A172 (cell line): ENCODE measurements at places on chromosomes 5 and 9. TPM values are rescaled to one million over a fixed set of nuclear protein-coding genes. Genes with fewer than 3 reads are reported as not detected.

The PRLR gene
- 0.36 TPM in 1 of 2 replicates, not detected in the other for total RNA-seq

The MLANA gene
- total RNA-seq: not detected in 2 replicates

The NUTM2F gene
- total RNA-seq: not detected in 2 replicates

DNA sequence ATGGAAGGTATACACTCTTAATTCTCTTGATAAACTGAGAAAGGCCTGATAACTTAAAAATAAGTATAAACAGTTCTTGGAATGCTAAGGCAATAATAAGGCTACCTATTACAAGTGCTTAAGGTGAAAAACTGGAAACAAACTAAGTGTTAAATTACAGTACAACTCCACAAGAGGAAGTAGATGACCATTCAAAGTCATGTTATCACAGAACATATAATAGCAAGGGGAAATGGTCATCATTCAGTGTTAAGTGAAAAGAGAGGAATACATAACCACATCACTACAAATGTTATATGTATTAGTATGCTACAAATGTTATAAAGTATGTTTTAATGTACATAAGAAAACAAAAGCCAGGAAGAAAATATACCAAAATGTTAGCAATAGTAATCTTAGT, 135.9 kb downstream of the CCDC192 start:
- no peak for DNase-seq

DNA sequence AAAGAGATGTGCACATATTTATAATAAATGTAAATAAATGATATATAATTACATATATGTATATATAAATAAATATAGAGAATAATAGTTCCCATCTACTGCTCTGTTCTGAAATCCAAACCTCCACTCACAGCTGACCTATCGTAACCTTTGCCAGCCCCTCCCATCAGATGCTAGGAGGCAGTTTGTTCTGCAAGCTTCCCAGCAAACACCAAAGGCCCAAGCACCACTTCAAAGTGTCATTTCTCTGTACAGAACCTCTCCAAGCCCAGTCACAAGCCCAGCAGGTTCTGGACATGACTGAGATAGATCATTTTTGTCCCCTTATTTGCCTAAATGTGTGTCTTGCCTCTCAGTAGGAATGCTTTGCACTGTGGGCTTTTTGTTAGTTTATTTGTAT, 62.4 kb downstream of the MFAP3 start:
- no peak for DNase-seq

The PLPP7 gene
- 0.14 and 1.0 TPM in 2 replicates for total RNA-seq

GRCh38 chr9:7298123-7298522, 501.5 kb downstream of the DMAC1 start:
- no peak for DNase-seq

DNA sequence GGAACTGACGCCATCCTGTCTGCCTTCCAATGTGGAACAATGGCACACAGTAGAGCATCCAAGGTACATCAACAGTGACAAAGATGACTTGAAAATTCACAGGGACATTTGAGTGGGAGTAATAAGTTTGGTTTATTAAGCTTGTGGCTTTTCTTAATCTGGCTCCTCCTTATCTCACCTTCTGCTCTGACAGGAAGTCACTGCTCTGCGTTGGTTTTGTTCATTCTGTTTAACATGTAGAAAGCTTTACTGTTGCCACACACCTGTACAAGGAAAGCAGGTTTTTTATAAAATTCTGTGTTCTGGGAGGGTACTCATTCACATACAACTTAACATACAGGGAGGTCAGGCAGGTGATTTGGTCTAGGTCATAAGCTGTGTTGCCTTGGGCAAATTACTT, 1.6 kb upstream of the GZMK start:
- no peak for DNase-seq

The ZNF169 gene
- 2.2 and 3.2 TPM in 2 replicates for total RNA-seq

DNA sequence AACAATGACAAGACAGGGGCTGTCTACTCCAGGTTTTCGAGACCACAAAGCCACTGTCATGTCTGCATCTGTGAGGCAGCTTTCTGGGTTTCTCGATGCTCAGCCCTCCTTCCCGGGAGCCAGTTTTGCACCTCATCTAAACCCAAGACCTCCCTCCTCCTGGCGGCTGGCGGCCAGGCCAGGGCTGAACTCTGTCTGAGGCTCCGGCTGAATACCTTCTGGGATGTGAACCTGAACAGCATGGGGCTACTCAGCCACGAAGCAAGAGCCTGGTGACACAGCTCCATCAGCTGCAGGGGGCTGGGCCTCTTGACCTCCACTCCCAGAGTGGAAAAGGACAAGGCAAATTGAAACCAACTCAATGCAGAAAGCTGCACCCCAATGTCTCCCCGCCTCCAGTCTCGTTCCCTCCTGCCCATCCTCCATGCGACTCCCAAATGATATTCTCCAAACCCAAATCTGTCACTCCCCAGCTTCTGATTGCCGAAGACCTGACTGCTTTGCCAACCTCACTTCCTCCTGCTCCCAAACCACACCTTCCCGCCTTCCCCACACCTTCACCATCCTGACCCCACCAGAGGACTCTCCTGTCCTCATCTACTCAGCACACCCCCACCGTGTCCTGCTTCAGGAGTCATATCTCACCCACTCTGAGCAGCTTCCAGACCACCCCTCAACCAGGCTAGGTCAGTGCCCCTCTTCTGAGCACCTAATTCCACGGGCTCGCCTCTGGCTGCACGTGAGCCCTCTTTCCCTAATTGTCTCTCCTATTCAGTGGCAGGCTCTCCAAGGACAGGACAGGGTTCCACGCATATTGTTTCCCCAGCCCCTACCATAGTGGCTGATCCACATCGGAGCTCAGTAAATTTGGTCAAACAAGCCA, 4.5 kb downstream of the ANKS6 start:
- no peak for DNase-seq

DNA sequence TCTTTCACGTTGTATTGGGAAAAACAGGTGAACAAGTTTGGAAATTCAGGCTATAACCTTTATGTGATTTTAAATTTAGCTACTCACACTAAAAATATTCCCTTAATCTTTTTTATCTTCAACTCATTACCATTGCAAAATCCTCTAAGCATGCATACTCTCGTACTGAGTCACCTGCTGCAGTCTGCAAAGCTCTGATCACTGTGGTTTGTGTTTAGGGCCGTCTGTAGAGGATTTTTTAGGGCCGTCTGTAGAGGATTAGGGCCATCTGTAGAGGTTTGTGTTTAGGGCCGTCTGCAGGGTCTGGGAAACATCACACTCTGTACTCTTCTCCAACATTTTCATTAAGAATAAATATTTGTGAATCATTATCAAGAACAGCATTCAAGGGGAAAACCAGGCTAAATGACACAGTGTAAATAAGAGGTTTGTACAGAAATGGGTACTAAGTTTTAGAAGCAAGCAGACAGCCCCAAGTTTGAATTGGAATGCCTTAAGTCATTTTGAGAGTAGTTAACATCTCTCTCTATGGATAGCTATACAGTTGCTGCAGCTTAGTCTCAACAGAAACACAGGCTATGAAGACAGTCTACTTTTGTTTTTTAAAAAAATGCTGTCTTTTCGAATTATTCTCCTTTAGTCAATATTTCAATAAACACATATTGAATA, 155.0 kb upstream of the TSLP start:
- DNase-seq: peak; percentile 83

DNA sequence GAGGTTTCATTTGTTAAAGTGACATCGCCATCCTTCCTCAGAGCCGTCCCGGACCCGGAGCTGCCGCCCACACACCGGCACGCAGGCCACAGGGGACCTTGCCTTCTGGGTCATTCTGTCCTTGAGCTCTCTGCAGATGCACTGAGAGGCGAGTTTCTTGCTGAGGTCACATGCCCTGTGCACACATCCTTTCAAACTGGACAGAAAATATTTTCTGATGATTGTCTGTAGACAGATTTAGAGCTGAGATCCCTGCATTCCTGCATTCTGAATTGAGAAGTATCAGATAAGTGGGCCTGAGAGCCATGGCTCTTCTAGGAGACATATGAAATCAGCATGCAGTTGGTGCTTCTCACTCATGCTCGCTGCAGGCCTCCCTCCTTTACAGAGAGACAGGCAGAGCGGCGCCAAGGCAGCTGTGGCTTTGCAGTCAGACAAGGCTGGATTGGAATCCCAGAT, 25.4 kb downstream of the BOD1 start:
- DNase-seq: no peak

GRCh38 chr5:1563617-1564181, 39.9 kb upstream of the LPCAT1 start:
- no peak for DNase-seq

GRCh38 chr5:176396330-176396729, 7.8 kb downstream of the HIGD2A start:
- DNase-seq: no peak

DNA sequence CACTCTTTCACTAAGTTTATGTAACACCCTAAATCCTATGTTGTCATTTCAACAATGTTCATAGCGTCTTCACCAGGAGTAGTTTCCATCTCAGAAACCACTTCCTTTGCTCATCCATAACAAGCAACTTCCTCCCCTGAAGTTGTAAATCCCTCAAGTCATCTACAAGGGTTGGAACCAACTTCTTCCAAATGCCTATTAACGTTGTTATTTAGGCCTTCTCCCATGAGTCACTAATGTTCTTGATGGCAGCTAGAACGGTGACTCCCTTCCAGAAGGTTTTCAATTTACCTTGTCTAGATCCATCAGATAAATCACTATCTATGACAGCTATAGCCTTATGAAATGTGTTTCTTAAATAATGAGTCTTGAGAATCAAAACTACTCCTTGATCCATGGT, 73.3 kb upstream of the TARS1 start:
- no peak for DNase-seq

DNA sequence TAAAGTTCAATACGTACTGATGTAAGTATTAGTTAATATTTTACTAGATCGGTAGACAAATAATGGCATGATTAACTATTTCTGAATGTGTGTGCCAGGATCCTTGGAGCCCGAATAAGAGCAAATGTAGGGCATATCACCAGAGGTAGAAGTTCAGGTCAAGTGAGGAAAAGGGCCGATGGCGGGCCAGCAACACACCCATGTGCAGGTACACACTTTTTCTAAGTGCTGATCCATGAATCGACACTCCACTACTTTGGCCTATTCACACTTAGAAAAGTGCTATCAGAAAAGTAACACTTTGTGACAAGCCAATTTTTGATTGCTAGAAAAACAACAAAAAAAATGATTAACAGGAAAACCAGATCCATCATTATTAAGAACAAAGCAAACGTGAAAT, 150.3 kb downstream of the AUH start:
- no peak for DNase-seq

GRCh38 chr5:154276973-154277331, 86.4 kb downstream of the GALNT10 start:
- peak; percentile 18 for DNase-seq
